Colonic mucosa (tissue), 4 donors: ENCODE measurements at places on chromosomes 1 and 21. TPM values are rescaled to one million over a fixed set of nuclear protein-coding genes. Genes with fewer than 3 reads are reported as not detected.

- H3K27ac ChIP-seq, result no peak overlapping the region
- no peak overlapping the region for H3K4me3 ChIP-seq
- H3K36me3 ChIP-seq, result no peaks in the 10 kb centered on the region
- H3K27me3 ChIP-seq, result no peaks in the 10 kb centered on the region
These were observed 36.7 kb downstream of the CRB1 start for GRCh38 chr1:197304638-197305200.

DNA sequence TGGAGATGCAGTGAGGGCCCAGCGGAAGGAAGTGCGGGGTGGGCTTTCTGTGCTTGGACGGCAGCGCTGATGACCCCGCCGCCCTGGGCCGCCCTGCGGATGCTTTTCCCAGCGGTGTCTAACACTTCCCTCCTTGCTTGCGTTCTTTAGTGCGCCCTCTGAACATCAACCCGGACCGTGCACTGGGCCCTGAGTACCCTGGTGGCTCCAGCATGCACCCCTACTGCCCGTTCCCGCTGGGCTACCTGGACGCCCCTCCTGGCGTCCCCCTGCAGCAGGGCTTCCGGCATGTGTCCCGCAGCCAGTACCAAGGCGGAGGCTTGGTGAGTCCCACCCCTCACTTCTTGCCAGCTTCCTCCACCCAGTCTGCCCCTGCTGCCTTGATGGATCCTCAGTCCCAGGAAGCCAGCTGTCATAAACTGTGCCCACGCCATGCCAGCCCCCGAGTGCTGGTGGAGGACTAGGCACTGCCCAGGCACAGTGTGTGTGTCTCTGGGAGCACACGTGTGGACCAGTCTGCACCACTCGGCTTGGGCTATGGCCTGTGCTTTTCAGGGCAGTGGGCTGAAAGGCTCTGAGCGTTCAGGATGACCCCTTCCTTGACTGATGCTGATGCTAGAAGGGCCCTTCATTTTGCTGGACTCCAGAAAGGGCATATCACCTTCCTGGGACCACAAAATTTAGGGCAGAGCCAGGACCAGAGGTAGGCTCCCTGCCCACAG is 2.3 kb downstream of the DMRTB1 start:
- no peak for DNase-seq
- no peak overlapping the region for H3K27ac ChIP-seq
- no peaks in the 10 kb centered on the region for H3K27me3 ChIP-seq
- H3K36me3 ChIP-seq, result no peaks in the 10 kb centered on the region
- no peak overlapping the region for H3K4me3 ChIP-seq

DNA sequence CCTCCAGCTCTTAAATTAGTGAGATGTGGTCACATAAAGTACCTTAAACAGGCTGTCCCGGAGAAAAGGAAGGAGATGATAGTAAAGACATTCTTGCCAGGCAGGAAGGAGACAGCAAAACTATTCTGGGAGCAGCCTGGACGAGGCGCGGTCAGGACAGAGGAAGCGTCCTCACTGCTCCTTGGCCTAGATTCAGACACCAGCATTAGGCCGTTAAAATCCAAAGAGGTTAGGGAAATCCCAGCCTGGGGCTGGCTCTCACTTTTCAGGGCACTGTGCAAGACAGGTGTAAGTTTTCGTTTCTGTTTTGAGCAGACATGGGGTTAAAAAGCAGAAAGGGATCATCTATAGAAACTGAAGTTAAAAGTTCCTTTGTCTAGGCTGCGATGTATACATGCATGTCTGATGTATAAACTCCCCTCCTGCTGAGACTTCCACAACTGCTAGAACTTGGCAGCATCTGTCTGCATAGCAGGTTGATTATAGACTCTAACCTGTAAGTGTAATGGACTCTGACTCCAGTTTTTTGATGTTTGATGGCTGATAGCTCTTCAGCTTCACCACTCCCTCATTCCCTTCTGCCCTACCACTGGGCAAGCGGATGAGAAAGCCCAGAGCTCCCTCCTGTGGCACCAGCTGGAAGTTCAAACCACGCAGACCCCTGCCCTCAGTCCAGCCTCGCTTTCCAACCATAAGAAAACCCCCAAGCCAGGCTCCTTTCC is 21.5 kb downstream of the STPG1 start:
- DNase-seq, result peak; percentile 77
- peak overlapping the region; percentile 65 for H3K27ac ChIP-seq
- H3K36me3 ChIP-seq, result no peaks in the 10 kb centered on the region

DNA sequence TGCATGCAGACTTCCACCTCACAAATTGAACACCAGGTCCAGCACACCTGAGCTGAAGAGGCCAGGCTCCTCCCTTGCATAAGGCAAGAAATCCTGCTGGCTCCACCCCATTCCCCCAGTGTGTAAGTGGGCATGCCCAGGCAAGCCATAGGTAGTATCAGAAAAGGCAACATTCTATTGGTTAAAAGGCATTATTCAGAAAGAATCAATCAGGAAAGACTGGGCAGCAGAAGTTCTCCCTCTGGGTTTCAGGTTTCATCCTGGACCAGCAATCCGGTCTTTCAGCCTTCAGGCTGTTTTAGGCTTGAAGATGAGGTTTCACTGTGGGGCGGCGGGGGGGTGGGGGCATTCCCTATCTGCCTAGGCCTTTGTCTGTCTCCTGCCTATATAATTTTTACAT is 42.0 kb upstream of the LHX8 start:
- no peak overlapping the region for H3K27ac ChIP-seq
- H3K4me1 ChIP-seq, result no peaks in the 10 kb centered on the region
- no peak for DNase-seq
- H3K36me3 ChIP-seq, result no peaks in the 10 kb centered on the region
- no peak overlapping the region for H3K4me3 ChIP-seq
- no peaks in the 10 kb centered on the region for H3K27me3 ChIP-seq

DNA sequence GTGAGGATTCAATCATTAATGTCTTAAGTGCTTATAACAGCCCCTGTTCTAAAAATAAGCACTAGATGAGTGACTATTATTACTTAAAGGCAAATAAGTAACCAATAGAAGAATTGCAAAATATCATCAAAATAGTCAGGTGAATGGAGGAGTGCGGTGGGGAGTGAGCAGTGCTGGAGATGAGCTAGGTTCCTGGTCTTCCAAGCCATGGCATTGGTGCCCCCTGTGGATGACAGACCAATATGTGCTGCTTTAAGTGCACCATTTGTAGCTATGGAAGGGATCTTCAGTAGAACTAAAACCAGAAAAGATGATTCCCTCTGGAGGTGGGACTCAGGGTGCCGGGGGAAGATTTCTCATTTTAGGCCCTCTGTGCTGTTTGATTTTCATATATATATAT is 46.1 kb upstream of the SLC30A1 start:
- DNase-seq, result no peak
- H3K36me3 ChIP-seq, result no peaks in the 10 kb centered on the region
- no peaks in the 10 kb centered on the region for H3K27me3 ChIP-seq

- no peak for DNase-seq
- H3K4me1 ChIP-seq, result no peaks in the 10 kb centered on the region
- H3K36me3 ChIP-seq, result no peaks in the 10 kb centered on the region
- no peak overlapping the region for H3K27ac ChIP-seq
- H3K27me3 ChIP-seq, result no peaks in the 10 kb centered on the region
- H3K4me3 ChIP-seq, result no peak overlapping the region
These were observed 11.5 kb downstream of the LRRN2 start for GRCh38 chr1:204673909-204674649.

GRCh38 chr1:183263886-183264602 is 78.0 kb downstream of the LAMC2 start:
- DNase-seq, result no peak
- H3K27ac ChIP-seq, result no peak overlapping the region
- no peaks in the 10 kb centered on the region for H3K36me3 ChIP-seq
- H3K4me3 ChIP-seq, result no peak overlapping the region
- no peaks in the 10 kb centered on the region for H3K4me1 ChIP-seq

GRCh38 chr1:46903481-46903880 is 37.8 kb downstream of the CYP4A11 start:
- no peaks in the 10 kb centered on the region for H3K4me1 ChIP-seq
- H3K27me3 ChIP-seq, result no peaks in the 10 kb centered on the region
- no peak overlapping the region for H3K4me3 ChIP-seq

- no peaks in the 10 kb centered on the region for H3K36me3 ChIP-seq
- H3K4me1 ChIP-seq, result peaks cover 5% of the 10 kb centered on the region
- H3K4me3 ChIP-seq, result peak within 1 kb of the TSS; percentile 58
- no peak within 1 kb of the TSS for H3K27ac ChIP-seq
- no peaks in the 10 kb centered on the region for H3K27me3 ChIP-seq
These were observed at the start of gene GPR3 for GRCh38 chr1:27392096-27392777. Gene GPR3, plus strand, starts transcription at chr1:27392622. Its CDS starts 1,177 bp downstream, at chr1:27393799.

DNA sequence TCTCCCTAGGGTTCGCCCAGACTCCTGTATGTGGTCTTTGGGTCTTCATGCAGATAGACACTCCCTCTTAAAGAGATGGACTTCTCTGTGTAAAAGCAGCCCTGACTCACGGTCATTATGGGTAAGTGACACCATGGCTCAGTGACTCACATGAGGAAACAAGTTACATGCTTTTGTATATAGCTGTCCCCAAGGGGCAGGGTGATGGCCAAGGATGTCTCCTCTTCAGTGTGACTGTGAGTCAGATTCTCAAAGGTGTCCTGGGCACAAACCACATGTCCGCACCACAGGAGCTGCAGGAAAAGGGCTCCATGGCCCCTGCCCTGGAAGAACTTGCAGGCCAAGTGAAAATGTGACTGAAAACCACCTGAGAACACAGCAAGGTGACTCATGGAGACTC is 380.4 kb downstream of the NPHP4 start:
- H3K4me3 ChIP-seq, result no peak overlapping the region
- H3K4me1 ChIP-seq, result no peaks in the 10 kb centered on the region
- no peak for DNase-seq
- H3K27ac ChIP-seq, result no peak overlapping the region
- H3K27me3 ChIP-seq, result no peaks in the 10 kb centered on the region

GRCh38 chr1:116262995-116263385 is 110.1 kb upstream of the ATP1A1 start:
- no peak for DNase-seq
- no peak overlapping the region for H3K27ac ChIP-seq
- H3K4me3 ChIP-seq, result no peak overlapping the region
- no peaks in the 10 kb centered on the region for H3K27me3 ChIP-seq
- H3K4me1 ChIP-seq, result no peaks in the 10 kb centered on the region

LYPD8 gene
- total RNA-seq, result 310 TPM

LCE5A gene
- not detected for total RNA-seq

EDN2 gene
- total RNA-seq, result 13.5 TPM

C1orf94 gene
- total RNA-seq, result not detected

ELK4 gene
- total RNA-seq, result 30.5 TPM

GUCA2A gene
- total RNA-seq, result 959 TPM
